ENCODE measurements at places on chromosomes 11 and 22.

GRCh38 chr22:31105282-31105929 is 2.0 kb downstream of the SELENOM start:
- DNase-seq: no peak

- no peak for DNase-seq
Observed at GRCh38 chr11:76095891-76096290, 110.4 kb downstream of the WNT11 start.

DNA sequence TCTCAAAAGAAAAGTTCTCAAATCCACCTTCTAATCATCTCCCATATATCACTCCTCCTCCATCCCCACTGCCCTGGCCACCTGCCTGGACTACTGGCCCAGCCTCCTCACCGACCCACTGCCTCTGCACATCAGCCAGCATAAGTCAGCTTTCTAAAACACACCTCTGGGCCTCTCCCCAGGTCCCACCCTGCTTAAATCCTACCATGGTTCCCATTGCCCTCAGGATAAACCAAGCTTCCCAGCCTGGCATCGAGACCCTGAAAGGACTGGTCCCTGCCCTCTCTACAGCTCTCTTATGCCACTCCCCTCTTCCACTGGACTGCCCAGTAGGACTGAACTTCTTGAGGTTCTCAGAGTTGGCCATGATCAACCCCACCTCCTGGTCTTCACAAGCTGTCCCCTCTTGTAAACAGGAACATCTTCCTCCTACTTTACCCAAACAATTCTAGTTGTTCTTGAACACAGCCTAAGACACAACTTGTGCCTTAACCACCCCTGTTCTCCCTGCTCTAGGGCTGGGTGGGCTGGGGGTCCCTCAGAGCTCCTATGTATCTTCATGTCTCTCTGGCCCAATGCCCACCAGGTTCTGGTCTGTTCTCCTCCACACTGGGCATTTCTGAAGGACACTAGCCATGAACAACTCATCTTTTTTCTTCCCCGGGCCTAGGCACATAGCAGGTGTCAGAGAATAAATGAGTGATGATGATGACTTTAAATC is 12.6 kb upstream of the P2RY6 start:
- DNase-seq: no peak

- no peak for DNase-seq
Observed at GRCh38 chr11:126414615-126415014, 59.1 kb downstream of the ST3GAL4 start.

DNA sequence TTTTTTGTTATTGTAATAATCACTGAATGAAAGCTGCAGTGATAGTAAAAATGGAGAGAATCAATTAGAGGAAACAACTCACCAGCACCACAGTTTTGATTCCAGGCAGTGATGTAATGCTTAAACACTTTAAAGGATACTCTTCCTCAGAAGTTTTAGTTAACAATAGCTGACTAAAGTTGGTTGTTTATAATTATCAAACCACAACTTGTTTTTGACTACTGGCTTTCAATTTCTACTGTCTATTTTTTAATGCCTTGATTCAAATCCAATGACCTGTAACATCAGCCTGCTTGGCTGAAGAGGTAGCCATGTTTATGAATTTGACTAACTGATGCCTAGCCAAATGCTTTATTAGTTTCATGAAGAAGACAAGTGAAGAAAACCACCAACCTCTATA is 18.2 kb upstream of the CASP12 start:
- DNase-seq: peak; percentile 16

- peak; percentile 38 for DNase-seq
Observed at GRCh38 chr11:15825976-15826650, 530.2 kb downstream of the SOX6 start.

DNA sequence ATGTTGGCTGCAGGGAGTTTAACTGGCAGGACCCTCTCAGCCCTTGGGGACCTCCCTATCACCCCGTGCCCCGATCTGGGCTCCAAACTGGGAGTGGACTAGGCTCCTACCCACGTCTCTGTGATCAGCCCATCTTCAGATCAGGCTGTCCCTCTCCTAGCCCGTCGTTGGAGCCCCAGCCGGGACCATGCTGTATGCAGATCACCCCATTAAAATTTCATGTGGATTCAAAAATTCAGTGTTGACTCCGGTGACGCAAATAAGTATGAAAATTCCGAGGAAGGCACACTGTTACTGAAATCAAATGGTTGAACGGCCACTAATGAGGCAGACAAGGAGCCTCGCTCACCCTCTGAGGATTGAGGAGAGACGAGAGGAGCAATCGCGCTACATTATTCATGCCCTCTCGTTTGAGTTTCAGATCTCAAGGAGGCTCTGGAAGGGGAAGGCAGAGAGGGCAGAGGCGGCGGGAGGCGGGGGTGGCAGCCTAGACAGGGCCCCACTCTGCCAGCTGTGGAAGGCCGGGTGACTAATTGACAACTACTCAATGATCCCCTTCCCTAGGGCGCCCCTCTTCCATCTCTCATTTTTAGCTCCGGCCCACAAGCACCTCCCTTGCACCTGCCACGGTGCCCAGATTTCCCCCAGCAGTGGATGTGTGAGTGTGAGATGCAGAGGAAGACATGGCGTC is 255.4 kb downstream of the MIAT start:
- no peak for DNase-seq

- no peak for DNase-seq
Observed at GRCh38 chr11:45844822-45845578, 2.3 kb upstream of the CRY2 start.

- DNase-seq: peak; percentile 83
Observed at GRCh38 chr22:21778705-21779363, 43.2 kb upstream of the YPEL1 start.

GRCh38 chr22:38167988-38168407 is 13.6 kb downstream of the PLA2G6 start:
- no peak for DNase-seq

GRCh38 chr11:9222654-9223053 is 42.5 kb downstream of the DENND5A start:
- DNase-seq: no peak

- DNase-seq: no peak
Observed at GRCh38 chr11:24091594-24091993, 405.3 kb upstream of the LUZP2 start.

DNA sequence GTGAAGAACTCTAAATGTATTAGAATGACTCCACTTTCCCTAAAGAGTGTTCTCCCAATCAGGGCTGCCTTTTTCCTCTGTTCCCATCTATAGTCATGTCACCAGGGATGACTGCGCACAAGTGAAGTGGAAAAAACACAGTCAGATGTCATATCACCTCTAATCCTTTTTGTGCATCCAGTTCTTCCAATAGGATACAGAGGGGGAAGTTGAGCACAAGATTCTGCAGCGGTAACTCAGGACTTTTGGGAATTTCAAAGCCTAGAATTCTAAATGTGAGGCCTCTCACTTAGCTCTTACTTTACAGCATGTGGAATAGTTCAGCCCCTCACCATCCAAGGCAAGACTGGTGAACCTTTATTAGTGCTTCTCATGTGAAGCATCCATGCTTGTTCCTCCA is 602.6 kb downstream of the NTM start:
- no peak for DNase-seq

DNA sequence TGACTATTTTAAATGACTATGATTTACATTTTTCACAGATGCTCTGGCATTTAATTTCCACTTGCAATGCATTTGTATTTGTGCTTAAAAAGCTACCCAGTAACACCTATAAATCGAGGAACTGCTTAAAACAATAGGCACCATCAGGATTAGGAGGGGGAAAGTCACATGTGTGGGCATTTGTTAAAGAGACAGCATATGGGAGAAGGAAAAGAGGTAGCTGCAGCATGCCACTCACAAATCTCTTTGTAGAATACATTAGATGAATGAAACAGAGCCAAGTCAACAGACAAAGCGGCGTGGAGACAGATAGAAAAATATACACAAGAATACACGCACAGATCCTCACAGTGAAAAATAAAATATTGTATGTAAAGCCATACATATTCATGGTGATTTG is 228.0 kb downstream of the CADM1 start:
- no peak for DNase-seq

DNA sequence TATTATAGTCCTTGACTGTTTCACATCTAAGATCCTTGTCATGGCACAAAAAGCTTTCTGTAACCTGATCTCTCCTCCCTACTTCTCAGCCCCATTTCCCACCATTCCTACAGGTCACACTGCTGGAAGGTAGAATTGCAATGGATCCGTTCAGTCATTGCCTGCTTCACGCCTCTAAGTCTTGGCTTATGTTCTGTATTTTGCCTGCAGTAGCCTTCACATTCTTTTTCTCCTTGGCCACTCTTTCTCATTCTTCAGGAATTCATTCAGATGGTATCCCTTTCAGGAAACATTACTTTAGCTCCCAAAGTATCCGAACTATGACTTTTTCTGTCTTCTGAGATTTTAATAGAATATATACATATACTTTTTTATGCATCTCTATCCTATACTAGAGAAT is 731.5 kb downstream of the NTM start:
- DNase-seq: no peak

- DNase-seq: no peak
Observed at GRCh38 chr11:17169876-17170275, 37.9 kb downstream of the PIK3C2A start.

DNA sequence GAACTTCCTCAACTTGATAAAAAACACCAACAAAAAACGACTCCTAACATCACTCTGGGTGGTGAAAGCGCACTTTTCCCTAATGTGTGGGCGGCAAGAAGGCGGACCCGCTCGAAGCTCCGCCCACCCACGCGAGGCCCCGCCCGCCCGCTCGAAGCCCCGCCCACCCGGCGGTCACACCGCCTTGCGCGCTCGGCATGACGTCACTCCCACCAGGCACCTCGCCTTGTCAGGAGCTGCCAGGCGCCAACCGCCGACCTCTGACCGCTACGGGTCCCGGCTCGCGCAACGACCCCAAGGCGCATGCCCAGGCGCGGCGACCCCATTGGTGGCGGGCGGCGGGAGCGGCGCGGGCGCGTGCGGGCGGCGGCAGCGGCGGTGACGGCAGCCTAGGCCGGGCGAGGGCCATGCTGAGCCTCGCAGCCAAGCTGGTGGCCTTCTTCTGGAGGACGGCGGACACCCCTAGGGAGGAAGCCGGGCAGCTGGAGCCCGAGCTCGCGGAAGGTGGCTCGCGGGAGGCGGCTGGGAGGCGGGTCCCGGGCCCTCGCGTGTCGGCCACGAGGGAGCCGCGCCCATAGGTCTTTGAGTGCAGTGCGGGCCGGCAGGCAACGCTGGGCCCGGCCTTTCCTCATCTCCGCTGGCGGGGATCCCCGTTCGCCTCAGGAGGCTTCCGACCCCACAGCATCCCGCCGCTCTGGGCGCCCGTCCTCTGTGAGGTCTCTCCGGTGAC is at the start of gene MOV10L1:
TSS of gene MOV10L1 (plus strand) at position 325 of the 730 bp plus-strand sequence. CDS start at position 408, 83 bp downstream.
- no peak for DNase-seq

- DNase-seq: peak; percentile 37
Observed at GRCh38 chr11:45881708-45882368, 3.6 kb upstream of the MAPK8IP1 start.

- DNase-seq: no peak
Observed at GRCh38 chr11:26755762-26756161, 33.9 kb upstream of the SLC5A12 start.

DNA sequence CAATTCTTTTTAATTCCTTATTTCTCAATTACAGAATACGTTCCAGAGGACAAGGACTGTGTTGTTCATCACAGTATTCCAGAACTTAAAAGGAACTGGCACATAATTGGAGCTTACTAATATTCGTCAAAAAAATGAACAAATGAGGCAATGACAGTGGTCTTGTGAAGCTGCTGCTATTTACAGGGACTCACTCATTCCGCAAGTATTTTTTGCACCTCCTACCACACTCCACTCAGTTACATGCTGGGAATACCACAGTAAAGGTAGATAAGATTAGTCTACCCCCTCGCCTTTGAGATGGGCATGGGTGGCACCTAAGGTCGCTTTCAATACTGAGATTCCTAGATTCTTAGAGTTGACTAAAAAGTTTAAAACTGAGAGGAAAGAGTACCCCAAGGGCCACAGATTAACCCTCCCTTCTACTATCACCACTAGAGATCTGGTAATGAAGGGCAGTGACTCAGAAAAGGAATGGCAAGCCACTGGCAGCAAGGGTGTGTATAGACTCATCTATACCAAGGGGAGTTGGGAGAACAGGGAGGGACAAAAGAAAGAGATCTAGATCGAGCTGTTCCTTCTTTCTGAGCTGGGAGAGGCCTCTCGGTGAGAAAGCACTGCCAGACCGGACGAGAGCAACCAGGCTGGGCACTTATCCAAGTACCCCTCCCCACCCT is 85.0 kb downstream of the RPL27A start:
- DNase-seq: no peak

DNA sequence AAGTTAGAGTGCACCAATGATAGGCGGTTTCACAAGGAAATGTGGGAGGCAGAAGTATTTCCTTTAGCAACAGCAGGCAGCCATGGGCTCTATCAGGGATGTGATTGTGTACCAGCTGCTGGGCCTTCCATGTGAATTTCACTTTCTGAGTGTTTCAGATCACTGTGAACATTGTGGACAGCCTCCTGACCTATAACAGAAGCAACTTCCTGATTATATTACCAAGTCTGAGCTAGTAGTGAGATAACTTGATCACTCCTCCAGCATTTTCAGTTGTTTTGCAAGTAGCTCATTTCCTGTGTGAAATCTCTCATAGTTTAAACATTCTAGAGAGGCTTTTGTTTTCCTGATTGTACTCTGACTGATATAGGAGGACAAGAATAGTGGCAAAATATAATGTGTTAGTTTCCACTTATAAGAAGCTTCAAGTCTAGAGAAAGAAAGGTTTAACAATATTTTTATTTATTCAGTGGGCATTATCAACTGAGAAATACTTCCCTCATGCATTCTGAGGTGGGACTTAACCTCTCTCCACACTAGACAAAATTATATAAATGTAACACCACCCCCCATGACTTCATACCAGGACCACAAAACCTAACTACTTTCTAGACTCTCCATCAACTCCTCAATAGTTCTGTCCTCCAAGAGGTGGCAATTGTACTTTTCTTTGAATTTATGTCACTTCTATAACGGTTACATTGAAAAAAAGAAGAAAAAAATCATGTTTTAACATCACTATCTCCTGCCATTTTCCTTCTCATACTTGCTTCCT is 184.2 kb upstream of the LUZP2 start:
- peak; percentile 61 for DNase-seq

- peak; percentile 76 for DNase-seq
Observed at GRCh38 chr11:26827567-26828081, 105.8 kb upstream of the SLC5A12 start.

GRCh38 chr11:110160016-110160415 is 66.8 kb downstream of the ZC3H12C start:
- DNase-seq: peak; percentile 18

DNA sequence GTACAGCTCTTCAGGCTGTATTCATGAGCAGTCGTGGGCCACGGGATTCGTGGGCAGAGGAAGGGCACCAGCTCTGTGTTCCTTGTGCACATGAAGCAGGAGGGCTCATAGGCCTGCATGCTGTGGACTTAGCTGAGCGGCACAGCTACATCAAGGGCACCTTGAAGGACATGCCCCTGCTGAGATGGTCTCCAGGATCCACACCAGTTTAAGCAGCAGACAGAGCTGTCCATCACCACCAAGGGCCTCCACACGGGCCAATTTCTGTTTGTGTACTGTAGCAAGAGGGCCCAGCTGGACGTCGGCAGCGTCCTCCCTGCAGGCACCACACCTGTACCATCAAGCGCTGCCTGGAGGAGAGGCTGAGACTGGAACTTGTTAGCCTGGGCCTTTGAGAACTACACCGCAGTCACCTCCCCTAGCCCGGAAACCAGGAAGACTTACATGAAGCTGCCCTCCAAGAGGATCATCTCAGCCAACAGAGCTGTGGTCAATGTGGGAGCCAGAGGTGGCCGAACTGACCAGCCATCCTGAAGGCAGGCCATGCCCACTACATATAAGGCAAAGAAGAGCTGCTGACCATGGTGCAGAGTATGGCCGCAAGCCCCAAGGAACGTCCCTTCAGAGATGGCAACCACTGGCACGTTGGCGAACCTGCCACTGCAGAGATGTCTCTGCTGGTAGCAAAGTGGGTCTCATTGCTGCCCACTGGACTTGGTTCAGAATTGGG is 32.7 kb upstream of the GNB1L start:
- DNase-seq: no peak

Data from mesenchymal stem cell (in vitro differentiated cells and primary cell).